Hypothalamus (tissue), 51 donors: ENCODE measurements at places on chromosomes 6 and 20.

DNA sequence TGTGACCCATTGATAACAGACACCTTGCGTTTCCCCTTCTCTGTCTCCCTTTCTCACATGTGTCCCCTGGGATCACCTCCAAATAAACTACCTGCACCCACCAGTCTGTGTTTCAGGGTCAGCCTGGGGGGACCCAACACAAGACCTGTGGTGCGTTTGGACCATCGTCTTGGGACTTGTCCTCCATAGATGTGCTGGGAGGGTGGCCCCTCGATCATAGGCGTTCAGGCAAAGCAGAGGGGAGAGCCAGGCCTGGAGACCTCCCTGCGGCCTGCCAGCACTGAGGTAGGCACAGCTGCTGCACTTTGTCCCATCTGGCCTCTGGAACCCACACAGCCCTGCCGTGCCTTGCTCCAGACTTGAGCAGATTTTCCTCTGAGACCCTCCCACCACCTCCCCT is 18.1 kb downstream of the CST9 start:
- no peak for DNase-seq

- DNase-seq: no peak
These were observed 30.6 kb upstream of the ME1 start for GRCh38 chr6:83461438-83461837.

DNA sequence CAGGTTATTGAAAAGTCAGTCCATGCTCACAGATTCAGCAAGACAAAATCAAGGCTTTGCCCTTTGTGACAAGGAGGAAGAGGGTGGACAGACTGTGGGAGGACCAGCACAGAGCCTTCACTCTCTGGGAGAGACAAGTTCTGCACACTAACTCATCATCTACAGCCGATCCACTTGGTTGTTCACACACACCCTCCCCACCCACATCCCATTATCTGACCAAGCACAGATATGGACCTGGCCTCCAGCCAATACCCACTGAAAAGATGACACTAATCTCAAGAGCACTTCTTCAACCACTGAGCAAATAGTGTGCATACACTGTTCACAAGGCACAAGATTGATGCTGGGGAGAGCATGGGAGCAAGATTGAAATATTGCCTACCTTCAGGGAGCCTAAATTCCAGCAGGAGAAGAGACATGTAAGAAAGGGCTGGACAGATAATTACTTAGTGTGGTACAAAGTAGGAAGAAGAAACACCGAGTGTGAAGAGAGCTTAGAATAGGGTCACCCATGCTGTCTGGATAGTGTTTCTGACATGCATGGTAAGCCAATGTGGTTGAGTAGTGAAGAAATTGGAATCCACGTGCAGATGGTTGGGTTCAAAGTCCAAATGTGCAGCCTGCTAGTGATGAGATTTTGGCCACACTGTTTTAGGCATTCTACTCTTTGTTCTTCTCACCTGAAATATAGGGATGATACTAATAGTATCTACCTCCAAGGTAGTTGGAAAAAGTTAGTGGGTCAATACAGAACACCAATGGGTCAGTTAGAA is 21.7 kb upstream of the IL17A start:
- DNase-seq: no peak

- no peak for DNase-seq
These were observed 92.3 kb downstream of the EDN3 start for GRCh38 chr20:59392736-59393135.

DNA sequence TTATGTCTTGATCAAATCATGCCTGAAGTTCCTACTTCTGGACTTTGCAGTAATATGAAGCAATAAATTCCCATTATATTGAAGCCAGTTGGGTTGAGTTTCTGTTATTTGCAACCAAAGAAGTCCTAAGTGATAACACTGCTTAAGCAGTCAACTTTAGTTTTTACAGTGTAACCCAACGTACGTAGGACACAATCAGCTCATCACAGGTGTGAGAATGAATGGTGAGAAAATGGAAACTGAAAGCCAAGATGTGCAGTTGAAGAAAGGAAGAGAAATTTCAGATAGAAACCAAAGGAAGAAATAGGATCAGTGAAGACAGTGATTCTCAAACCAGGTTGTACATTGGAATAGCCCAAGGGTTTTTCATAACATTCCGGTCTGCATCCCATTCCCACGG is 211.4 kb upstream of the ZFP64 start:
- DNase-seq: no peak

GRCh38 chr20:50574586-50574985 is 64.4 kb downstream of the PTPN1 start:
- DNase-seq: no peak

DNA sequence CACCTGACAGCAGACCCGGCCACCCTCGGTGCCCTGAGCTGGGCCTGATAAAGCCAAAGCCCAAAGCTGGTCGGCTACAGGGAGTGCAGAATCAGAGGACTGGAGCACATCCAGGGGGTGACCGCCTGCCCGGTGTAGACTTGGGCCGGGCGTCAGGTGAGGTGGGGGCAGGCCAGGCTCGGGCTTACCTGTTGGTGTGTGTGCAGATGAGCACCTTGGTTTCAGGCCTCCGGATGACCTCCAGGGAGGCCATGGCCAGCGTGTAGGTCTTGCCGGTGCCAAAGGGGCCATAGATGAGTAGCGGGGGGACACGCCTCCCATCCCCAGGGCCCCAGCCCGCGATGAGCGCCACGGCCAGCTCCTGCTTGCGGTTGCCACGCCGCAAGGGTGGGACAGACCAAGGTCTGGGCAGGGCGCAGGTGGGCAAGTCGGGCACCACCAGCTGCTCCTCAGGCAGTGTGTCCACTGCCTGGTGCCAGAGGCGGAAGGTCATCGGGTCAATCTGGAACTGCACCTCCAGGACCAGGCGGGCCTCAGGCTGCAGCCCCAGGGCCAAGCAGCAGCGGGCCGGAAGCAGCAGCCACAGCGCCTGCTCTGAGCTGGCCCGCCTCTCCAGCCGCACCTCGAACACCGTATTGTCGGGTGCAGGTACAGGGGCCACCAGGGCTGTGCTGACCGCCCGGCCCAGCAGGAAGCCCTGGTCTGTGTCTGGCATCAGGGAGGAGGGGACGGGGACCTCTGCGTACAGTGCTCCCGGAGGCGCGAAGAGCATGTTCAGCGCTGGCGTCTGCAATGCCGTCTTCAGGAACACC is 5.7 kb downstream of the HELZ2 start:
- DNase-seq: no peak
